NCI-H510A treated with DMSO at 0.1 percent for 48 hours (cell line): ENCODE measurements at places on chromosomes 1 and 21.

DNA sequence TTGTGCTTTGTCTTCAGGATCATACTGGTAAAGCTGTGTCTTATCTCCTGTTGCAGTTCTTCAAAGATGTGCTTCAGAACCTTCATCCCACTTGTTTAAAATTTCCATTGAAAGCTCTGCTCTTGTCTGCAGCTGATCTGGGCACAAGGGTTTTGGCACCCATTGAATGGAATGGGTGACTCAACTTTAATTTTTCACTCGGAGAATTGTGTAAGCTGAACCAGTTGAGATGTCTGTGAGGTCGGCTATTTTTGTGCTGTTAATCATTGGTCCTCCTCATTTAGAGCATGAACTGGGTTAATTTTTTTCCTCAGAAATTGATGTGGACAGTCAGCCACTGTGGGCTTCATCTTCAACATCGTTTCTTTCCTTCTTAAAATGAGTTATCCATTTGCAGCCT, 252.1 kb downstream of the TM2D1 start:
- DNase-seq, result no peak

DNA sequence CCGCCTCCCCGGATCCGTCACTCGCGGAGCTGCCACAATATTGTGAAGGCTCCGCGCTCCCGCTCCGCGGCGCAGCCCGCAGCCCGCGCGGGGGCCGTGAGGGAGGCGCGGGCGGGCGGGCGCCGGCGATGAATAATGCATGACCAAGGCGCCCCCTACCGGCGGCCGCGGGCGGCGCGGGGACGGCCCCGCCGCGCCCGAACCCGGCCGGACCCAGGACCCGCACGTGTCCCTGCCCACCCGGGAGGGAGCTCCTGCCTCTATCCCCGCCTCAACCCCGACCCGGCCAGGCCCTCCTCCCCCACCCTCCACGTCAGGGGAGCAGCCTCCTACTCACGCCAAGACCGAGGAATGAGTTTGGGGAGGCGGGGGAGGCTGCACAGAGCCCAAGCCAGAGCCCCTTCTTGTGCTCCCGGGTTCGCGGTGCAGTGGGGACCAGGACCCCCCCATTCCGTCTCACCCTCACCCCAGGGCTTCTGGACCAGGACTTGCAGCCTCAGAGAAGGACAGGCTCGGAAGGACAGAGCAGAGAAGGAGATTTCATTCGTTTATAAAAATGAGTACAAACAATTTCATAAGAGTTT, 70.8 kb upstream of the CASZ1 start:
- DNase-seq, result peak; percentile 92

DNA sequence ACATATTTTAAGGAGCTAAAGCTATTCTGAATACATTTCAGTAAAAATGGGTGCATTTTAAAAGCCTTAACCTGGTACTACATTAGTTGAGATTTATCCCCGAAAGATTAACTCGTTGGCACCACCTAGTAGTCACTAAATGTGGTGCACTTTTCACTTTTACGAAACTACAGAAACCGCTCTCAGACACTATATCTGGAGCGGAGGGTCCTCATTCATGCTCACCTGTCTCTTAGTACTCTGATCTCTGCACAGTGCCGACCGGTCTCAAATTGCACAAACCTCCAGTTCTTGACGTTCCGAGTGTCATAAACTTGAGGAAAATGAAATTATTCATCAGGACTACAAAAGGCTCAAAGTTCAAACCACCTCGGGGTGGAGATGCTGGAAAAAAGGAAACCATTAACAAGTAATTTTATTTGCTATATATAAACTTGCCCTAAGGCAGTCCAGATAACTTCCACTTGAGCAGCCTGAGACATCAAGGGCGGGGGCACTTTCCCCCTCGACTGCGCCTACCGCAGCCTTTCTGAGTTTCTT, 722 bp downstream of the LZIC start:
- peak; percentile 96 for DNase-seq

DNA sequence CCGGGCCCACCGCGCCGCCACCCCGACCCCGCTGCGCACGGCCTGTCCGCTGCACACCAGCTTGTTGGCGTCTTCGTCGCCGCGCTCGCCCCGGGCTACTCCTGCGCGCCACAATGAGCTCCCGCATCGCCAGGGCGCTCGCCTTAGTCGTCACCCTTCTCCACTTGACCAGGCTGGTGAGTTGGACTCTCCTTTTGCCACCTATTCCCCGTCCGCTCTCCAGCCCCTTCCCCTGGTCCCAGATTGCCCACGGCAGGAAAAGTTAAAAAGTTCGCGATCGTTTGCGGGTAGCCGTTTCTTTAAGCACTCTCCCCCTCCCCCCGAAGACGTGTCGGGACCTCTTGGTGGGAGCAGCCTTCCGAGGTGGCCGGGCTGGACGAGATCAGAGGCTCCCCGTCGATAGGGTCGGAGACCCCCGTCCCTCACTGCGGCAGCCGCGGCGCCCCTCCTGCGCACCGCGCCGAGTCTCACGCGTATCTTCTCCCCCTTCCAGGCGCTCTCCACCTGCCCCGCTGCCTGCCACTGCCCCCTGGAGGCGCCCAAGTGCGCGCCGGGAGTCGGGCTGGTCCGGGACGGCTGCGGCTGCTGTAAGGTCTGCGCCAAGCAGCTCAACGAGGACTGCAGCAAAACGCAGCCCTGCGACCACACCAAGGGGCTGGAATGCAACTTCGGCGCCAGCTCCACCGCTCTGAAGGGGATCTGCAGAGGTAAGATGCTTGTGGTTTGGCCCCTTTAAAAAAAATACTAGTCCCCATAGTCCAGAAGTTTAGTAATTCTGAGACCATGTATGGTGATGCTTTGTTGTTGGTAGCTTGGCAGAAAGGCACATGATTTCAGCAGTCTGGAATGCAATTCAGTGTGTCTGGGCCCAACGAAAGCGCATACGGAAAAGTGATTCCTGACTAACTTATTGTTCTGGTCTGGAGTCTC, 576 bp downstream of the CCN1 start:
- peak; percentile 92 for DNase-seq

DNA sequence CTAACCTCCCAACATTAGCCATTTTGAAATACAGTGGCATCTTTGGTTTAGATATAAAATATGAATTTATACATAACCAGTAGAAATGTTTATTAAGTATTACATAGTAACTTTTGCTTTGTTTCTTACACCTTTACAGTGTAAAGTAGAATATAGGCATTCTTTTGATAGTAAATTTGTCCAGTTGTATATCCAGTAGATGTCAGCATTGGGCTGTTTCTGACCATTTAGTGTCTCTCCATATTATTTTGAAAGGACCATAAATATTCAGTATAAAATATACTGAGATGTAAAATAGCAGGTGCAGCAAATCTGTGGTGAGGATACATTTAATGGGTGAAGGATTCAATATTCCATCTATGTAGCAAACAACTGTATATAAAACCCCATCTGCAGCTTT, 115.8 kb upstream of the ZRANB2 start:
- peak; percentile 36 for DNase-seq
